Hypothalamus (tissue), 51 donors: ENCODE measurements at places on chromosomes 7 and 10.

GRCh38 chr7:105849122-105849855 lies 27.1 kb downstream of the ATXN7L1 start:
- DNase-seq, result no peak

DNA sequence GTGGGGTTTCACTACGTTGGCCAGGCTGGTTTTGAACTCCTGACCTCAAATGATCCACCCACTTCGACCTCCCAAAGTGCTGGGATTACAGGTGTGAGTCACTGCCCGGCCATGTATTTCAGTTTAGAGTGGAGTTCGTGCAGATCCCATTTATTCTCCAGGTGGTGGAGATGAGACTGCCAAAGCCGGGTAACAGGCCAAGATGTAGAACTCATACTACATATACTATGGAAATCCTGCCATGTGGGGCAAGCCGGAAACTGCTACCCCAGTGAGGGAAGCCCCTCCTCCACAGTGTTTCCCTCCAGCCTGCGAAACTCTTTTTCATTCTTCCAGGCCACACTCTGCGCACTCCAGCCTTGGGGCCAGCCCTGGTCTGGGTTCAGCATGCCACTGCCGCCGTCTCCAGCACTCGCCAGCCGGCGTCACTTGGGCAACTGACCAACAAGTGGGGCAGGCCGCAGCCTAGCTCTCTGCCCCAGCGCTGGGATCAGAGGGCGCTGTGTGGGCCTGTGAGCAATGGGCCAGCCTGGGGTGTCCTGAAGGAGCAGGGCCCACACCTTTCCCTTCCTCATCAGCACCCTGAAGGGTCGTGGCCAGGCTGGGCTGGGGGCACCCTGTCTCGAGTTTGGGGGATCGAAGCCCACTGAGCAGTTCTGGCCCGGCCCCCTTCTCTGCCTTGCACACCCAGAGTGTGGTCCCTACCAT lies 122.0 kb downstream of the TRRAP start:
- no peak for DNase-seq

DNA sequence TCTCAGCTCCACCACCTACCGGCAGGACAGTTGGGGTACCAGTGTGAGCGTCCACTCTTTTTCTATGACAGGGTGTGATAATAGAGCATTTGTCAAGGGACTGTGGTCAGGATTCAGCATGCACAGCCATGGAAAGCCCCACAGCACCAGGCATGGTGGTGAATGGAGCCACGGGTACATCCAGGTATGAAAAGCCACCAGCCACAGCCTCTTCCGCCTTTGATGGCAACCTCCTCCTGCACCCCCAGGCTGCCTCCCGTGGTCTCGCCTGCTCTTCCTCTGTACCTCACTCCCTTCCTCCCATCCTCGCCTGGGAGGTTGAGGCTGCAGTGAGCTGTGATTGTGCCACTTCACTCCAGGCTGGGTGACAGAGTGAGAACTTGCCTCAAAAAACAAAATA lies 90.2 kb upstream of the CHST15 start:
- DNase-seq, result no peak

DNA sequence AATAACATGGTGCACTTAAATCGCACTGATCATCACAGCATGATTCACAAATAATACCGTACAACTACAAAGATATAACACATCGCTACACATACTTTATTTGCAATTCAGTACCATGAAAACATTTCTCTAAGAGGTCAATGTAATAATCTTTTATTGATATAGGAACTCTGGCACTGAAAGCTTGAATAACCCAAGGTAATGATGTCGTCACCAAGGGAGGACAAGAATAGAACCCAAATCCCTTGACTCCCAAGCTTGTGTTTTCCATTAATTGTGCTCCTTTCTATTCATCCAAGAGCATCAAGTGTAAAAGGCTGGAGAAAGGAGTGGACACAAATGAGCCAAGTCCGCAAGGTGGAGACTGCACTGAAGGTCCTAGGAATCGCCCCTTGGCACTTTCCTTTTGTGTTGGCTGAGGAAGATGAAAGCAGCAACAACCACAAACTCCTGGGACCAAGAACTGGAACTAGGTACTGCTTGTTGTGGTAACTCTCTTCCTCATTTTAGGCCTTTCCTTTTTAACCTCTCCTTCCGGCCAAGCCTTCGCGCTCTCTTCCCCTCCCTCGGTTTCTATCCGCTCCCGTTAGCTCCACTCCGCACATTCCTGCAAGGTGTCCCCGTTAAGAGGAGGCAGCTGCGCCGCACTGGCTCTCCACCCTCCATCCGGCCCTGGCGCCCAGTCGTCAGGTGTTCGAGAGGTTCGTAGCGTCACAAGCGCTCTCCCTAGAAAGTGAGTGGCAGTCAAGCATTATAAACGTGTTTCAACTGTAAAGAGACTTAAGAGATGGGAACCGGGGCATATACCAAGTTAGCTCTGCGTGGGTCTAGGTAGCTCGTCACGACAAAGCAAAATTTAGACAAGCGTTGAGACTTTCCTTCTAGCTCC lies 1.0 kb upstream of the CBLL1 start:
- no peak for DNase-seq

- no peak for DNase-seq
Observed at GRCh38 chr10:9869205-9869604, 1148.5 kb upstream of the CELF2 start.

GRCh38 chr10:52488606-52489485 lies 174.8 kb downstream of the DKK1 start:
- no peak for DNase-seq

- DNase-seq, result no peak
Observed at GRCh38 chr7:120774481-120774880, 83.5 kb downstream of the TSPAN12 start.
